Stimulated activated CD8-positive, alpha-beta memory T cell treated with anti-CD3 and anti-CD28 coated beads, Interleukin-4, amount 100 ng/mL, for 4 hours (primary cell): ENCODE measurements at places on chromosomes 7 and 10.

GRCh38 chr7:47932466-47933037 is 15.7 kb downstream of the PKD1L1 start:
- DNase-seq: no peak

GRCh38 chr10:89992575-89992974 is 291.2 kb downstream of the KIF20B start:
- no peak for DNase-seq

DNA sequence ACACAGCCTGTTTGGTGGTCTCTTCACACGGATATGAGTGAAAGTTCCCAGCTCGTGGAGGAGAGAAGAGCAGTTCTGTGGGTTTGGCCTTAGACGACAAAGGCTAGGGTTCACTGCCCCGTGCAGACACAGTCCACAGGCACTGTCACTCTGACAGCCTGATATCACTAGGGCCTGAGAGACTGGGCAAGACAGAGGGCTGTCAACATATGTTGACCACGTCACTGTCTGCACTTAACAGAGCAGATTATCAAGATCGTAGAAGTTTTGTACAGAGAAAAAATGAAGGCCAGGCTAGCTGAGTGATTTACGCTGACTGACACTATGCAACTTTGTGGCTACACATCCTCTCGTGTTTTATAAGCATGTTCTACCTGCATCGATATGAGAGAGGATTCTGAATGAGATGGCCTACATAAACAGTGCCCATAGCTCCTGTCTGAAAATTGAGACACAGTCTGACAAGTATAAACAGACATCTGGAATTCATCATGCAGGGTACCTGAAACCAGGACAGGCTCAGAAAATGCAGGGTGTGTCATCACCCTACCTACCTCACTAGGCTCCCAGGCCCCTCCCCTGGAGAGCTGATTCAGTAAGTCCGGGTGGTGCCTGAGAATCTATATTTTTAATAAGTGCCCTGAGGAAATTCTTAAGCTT is 120.0 kb downstream of the SGMS1 start:
- DNase-seq: no peak

- DNase-seq: no peak
Observed at GRCh38 chr10:107032700-107033401, 131.7 kb downstream of the SORCS1 start.

- DNase-seq: no peak
Observed at GRCh38 chr7:42070068-42070467, 166.9 kb downstream of the GLI3 start.

DNA sequence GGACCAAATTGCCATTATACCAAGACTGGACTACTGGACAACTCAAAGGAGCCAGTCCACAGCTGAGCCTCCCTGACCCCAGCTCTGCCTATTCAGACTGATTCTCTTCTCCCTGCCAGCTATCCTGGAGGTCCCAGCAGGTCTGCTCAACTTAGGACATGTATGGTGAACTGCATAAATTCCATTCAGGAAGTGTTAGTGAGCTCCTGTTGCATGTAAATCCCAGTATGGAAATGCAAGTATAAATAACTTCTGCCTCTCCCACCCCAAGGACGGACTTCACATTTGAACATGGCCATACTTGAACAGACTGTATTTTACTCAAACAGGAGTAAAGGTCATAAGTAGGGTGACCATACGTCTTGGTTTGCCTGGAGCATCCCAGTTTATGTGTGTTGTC is 128.4 kb downstream of the CHCHD3 start:
- DNase-seq: no peak

DNA sequence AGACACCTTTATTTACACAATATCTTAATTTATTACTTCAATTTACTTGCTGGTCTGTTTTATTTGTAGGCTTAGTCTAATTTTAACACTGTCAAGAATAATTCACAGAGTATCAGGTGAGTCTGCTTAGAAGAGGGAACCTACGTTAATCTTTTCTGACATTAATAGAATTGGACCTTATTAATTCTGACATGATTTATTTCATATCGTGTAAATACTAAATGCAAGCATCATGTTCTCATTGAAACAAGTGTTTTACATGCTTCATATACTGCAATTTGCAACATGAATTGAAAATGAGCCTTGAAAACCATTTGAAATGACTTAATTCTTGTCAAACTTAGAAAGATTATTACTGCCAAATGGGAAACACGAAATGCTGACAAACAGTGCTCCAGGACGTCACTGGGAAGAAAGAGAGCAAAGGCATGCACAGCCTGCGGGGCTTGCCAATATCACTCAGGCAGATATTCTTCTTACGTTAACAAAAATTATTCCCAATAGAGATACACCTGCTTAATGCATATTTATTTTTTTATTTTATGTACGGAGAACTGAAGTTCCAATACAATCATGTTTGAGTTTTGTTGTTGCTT is 282.0 kb upstream of the AKR1E2 start:
- DNase-seq: no peak

DNA sequence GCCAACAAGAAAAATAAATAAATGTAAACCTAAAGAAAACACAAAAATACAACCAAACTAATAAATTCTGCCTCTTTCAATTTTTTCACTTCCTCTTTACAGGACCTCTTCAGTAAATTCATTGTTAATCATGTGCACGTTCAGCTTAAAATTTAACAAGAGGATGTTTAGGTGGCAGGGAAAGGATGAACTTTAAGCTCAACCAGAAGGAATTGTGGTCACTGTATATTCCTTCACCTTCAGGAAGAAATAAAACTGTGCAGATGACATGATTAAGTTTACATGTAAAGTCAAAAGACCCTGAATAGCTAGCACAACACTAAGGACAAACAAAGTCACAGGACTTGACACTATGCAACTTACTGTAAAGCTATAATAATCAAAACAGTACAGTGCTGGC is 33.0 kb downstream of the KIF5B start:
- no peak for DNase-seq

DNA sequence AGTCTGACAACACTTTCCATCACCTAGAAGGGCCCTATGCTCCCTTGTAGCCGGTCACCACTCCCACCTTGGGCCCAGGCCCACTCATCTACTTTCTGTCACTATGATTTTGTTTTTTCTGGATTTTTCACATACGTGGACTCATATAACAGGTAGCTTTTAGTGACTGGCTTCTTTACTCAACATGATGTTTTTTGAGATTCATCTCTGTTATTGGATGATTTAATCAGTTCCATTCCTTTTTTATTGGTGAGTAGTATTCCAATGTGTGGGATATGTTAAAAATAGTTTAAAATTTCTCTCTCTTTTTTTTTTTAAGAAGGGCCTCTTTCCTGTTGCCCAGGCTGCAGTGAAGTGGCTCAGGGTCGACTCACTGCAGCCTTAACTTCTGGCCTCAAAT is 9.3 kb downstream of the PALD1 start:
- DNase-seq: no peak

DNA sequence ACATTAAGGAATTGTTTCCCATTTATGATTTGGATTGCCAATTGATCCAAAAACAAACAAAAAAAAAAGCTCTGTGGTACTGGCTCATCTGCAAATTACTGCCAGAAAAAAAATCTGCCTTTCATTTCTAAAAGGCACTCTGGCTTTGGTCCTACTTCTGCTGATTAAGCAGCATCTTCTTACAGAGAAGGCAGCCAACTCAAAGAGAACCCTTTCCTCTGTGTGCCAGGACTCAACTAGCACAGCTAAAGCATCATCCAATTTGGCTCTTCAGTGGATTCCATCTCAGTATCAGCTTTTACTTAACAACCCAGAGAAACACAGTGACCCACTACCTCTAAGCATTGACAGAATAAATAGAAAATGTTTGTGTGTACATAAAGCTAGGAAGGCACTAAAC is 80.6 kb downstream of the GSAP start:
- no peak for DNase-seq

DNA sequence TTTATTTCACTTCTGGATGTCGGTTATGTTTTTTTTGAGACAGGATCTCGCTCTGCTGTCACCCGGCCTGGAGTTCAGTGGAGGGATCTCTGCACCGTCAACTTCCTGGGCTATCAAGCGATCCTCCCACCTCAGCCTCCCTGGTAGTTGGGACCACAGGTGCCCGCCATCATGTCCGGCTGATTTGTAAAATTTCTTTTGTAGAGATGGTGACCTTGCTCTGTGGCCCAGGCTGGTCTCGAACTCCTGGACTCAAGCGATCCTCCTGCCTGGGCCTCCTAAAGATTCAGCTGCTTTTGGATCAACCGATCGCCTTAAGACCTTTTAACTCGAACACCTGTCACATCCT is 606 bp upstream of the RABGEF1 start:
- DNase-seq: no peak

DNA sequence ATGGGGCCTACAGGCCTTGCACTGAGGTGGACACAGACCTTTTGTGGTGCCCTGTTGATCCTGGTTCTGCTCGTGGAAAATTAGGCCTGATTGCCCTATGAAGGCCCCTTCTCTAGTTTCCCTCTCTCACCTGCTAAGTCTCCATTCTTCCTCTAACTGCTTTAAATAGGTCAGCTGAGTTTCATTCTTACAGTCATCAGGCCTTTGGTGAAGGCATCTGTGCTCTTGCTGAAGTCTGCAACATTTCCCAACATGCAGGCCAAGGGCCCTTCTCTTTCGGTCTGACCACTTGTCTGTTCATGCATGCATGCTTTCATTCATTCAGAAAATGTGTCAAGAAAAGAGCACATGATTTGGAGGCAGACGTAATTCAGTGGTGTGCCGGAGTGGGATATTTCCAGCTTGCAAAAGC is 244.0 kb downstream of the BUB3 start:
- DNase-seq: no peak

DNA sequence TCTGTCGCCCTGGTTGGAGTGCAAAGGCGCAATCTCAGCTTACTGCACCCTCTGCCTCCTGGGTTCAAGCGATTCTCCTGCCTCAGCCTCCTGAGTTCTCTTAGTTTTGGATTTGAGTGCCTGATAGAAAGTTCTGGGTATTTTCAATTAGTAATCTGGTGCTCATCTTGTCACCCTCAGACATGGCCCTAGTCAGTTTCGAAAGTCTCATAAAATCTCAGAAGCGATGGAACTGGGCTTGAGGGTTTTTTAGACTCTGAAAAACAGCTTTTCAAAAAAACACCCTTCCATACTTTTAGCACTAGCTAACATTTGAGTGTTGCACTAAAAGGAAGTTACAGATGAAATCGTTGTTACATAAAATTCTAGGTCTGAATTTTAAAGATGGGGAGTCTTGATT is 9.4 kb upstream of the PIP4K2A start:
- DNase-seq: no peak

GRCh38 chr10:10313149-10313835 is 704.4 kb upstream of the CELF2 start:
- no peak for DNase-seq

- DNase-seq: no peak
Observed at GRCh38 chr10:109773288-109774120, 149.8 kb downstream of the XPNPEP1 start.
